ENCODE measurements at places on chromosomes 4 and X.

DNA sequence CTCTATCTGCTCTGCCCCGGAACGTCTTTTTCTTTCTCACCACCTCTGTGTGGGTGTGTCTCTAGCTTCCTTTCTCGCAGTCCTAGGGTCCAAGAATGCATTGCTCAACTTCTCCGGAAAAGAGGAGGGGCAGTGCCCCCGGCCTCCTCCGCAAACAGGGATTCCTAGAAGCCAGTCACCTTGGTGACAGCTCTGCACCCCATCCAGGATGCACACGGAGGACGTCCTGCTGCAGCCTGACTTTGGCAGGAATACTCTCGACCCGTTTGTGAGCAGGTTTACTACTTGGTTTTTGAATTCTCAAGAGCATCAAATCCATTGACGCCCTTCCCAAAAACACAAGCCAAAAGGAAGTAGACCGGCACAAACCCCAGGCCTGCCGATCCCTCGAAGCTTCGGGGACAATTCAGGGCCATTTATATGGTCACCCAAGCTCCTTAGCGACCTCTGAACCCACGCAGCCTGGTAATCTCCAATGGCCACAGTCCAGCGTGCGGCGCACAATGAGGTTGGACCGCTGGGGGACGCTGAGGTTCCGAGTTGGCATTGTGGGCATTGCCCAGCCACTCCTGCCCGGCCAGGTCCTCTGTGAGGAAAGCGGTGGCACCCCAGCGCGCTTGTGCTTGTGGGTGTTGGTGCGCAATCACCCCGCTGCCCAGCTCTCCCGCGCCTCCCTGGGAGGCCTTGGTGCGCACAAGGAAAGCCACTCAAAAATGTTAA, 9.8 kb downstream of the NKX3-2 start:
- no peak for DNase-seq

DNA sequence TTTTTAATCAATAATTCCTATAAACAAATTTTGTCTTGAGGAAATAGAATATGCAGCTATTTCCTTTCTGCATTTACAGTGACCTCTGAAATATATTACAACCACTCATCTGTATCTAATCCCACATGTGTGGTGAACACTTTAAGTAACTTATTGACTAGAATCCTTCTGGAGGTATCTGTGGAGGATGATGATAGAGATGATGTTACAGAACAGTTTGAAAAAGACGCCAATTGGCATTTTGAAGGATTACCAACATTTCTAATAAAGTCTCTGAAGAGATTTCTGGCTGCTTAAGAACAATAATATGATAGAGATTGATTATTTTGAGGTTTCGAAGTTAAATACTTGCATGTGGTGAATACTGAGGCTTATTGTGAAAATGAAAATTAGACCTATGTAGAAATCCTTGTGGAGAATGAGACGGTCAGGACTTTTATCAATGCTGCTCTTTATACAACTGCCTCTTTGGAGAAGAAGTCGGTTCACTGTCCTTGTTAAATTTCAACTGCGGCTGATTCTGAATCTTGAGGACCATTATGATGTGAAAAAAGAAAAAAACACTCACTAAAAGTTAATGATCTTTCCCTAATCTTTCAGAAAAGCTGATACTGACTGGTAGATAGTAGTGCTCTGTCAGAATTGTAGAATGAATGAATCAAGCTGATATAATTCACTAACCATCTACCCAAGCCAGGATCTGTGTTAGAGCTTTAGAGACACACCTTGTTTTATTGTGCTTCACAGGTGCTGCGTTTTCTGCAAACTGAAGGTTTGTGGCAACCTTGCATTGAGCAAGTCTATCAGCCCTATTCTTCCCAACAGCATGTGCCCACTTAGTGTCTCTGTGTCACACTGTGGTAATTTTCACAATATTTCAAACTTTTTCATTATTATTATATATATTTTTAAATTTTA, 204.7 kb downstream of the SPRY1 start:
- no peak for DNase-seq

- no peak for DNase-seq
These were observed 248.1 kb downstream of the C4orf33 start for GRCh38 chr4:129344058-129344457.

GRCh38 chr4:54449999-54450398, 207.8 kb upstream of the KIT start:
- DNase-seq: no peak

- DNase-seq: no peak
These were observed 53.2 kb downstream of the CPZ start for GRCh38 chr4:8645753-8646124.

- DNase-seq: no peak
These were observed 259.4 kb upstream of the JADE1 start for GRCh38 chr4:128550060-128550459.

GRCh38 chr4:188374871-188375270, 235.6 kb downstream of the TRIML1 start:
- DNase-seq: no peak

Measured in DMS 273 treated with DMSO at 0.1 percent for 48 hours (cell line).